Stimulated activated CD4-positive, alpha-beta T cell treated with anti-CD3 and anti-CD28 coated beads, Interleukin-12 subunit alpha, Interleukin-12 subunit beta, amount 100 ng/mL, for 48 hours (primary cell): ENCODE measurements at places on chromosomes 13 and 19.

DNA sequence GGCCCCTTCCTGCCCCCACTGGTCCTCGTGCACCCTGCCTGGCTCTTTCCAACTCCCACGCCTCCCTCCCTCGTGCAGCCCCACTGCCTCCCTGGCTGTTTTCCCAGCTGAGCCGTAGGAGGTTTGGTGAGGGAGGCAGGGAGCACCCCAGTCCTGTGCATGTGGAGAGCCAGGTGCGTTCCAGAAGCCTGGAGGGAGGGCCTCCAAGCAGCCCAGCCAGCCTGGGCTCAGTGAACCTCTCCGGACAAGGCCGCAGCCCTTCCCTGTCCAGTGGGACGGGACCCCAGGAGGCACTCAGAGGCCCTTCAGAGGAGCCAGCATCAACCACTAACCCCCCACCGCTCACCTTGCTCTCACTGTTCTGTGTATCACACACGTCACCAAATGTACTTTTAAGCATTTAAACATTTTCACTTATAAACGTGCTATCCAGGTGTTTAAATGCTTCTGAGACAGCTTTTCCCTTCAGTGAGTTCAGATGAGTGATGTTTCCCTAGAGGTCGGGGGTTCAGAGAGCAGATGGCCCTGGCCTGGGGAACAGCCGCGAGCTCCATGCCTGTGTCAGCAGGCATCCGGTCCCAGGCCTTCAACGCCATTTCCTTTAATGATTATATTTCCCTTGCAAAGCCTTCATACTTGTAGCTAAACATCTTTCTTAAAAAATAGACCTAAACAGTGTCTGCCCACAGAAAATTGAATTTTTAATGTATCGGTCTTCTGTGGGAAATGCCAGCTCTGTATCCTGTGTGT is 122.6 kb downstream of the ATP11A start:
- no peak for DNase-seq

- no peak for DNase-seq
Observed at GRCh38 chr19:42653841-42654240, 59.1 kb upstream of the CEACAM8 start.

- DNase-seq, result no peak
Observed at GRCh38 chr13:104099750-104100149, 1033.5 kb upstream of the SLC10A2 start.

DNA sequence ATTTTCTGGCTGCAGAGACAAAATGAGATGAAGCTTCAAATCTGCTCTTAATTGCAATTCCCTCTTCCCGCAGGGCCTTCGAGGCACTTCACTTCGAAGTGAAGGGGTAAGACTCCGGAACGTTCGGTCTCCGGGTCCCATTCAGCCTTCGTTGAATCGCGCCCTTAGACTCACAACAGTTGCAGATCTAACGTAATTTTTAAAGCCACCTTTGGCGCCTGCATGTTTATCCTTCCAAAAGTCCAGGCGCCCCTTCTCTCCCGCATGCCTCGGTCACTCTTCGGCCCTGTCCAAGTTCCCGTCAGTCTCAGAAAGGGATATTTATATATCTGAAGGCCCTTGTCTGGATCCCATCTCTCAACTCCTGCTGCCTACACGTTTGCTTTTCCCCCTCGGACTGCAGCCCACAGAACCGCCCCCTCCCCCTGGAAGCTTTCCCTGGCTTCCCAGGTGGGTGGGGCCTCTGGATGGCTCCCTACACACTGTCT is 915 bp upstream of the KCTD12 start:
- no peak for DNase-seq

- no peak for DNase-seq
Observed at GRCh38 chr19:49214701-49215100, 57.1 kb downstream of the TRPM4 start.

- no peak for DNase-seq
Observed at GRCh38 chr19:45766296-45766868, 2.7 kb downstream of the SIX5 start.

DNA sequence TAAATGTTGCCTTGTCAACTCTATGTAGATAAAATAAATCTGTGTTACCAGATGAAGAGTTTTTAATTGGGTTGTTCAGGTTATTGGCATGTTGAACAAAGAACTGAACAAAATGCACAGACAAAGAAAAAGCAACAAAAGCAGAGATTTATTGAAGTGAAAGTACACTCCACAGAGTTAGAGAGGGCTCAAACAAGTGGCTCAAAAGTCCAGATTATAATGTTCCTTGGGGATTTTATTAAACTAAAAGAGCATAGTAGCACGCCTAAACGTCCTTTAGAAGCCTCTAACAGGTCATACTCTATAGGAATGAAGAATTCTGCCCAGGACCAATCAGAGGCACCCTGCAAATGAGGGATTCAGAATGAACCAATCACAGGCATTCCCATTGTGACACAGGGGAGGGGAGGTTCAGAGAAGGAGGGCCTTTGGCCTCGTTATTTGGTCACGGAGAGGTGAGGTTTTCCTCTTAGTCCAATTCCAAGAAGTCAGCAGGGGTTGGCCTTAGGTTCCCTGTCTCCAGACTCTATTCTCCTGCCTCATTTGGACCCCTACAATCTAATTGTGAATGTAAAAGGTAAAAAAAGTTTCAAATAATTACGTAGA is 12.8 kb downstream of the PSMC4 start:
- no peak for DNase-seq

GRCh38 chr13:113647351-113648215 is 10.4 kb downstream of the ATP4B start:
- no peak for DNase-seq

DNA sequence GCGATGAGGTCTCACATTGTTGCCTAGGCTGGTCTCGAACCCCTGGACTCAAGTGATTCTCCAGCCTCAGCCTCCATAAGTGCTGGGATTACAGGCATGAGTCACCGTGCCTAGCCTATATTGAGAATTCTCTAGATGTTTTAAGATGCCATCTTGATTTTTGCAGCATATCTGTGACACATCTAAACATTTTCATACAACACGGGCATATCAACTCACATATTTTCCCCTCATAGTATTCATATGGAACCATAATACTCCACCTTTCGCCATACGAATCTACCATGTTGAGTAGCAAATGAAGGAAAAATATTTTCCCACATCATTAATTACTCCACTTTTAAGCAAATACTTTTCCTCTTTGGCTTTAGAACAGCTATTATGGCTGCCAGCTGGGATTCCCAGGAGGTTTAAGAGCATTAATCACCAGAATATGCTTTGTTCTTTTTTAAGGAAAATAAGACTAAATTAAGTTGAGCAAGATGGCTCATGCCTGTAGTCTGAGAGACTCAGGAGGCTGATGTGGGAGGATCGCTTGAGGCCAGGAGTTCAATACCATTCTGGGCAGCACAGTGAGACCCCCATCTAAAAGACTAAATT is 56.9 kb upstream of the GTF2F2 start:
- DNase-seq, result no peak

DNA sequence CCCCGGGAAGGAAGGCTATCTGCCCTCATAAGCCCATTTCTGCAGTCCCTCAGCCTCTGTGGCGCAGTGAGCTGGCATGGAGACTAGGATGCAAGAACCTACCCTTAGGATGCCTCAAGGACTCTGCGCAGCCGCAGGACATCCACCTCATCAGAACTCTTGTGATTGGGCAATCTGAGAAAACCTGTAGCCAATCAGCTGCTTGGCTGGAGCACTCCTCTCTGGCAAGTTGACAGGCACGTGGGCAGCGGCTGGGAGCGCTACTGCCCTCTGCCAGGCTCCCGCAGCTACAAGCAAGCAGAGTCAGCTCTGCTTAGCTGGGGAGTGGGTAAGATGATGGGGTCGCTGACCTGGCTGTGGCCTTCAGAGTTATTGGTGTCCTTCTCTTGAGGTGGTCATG is 1.5 kb upstream of the ECSIT start:
- DNase-seq, result peak; percentile 46

- no peak for DNase-seq
Observed at GRCh38 chr13:106241974-106242953, 293.2 kb downstream of the EFNB2 start.

GRCh38 chr13:80011448-80012212 is 329.3 kb downstream of the SPRY2 start:
- no peak for DNase-seq

DNA sequence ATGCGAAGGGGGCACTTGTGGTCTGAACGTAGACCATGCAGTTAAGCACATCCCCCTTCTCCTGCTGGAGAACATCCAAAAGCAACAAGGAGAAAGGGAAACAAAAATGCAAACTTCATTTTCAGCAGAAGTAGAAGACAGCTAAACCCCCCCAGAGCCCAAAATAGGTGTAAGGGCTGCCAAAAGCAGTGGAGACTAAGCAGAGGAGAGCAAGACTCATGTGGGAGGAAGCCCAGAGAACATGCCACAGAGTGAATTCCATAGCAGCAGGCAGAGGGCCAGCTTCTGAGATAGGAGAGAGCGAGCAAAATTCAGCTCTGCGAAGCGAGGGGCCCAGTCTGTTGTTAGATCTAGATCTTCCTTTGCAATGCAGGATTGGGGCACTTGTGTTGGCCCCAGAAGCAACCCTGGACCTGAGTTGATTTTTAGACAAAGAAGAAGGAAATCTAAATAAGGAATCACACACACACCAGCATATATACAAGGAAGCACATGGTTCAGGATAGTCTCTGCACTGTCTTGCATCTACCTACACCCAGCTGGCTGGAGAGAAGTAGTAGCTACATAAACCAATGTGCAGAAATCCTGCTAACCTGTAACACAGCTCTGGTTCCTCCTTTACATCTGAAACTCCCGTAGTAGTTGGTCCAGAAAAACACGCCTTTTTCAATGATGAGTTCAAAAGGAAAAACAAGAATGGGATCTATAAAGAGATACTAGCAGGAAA is 199.6 kb downstream of the SPRY2 start:
- no peak for DNase-seq

- DNase-seq, result no peak
Observed at GRCh38 chr19:33660410-33661124, 38.8 kb downstream of the CHST8 start.

DNA sequence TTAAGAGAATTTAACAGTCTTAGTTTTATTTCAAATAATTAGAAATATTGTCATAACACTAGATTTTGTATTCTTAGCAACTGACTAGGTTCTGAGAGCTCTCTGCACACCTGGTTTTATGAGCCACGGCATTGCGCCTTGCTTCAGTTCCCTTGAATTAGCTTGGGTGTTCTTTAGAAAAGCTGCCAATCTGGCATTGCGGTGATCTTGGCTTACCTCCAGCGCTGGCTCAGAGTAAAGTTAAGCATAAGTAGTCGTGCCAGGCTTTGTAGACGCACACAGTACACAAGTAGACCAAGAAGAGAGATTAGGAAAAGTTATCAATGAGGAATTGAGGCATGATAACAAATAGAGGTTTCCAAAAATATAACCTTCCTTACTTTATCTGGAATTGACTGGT is 45.7 kb downstream of the TPP2 start:
- DNase-seq, result no peak

- peak; percentile 27 for DNase-seq
Observed at GRCh38 chr19:13974073-13974472, 21.8 kb downstream of the DCAF15 start.

DNA sequence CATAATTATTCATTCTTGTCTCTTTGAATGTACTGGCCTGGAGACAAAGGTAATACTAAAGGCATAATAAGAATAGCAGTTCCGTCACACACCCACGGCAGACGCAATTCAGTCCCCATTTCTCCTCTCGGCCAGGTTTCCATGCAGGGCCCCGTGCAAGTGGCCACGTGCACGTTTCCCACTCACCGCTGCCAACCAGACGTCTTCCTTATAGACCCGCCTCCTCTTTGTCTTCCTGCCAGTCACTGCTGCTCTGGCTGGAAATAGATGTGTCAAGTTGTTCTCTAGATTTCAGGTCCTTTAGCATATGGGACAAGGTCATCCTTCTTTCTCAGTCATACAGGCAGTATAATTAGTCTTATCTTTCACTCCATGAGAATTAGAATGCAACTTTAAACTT is 204.3 kb downstream of the SUCLA2 start:
- no peak for DNase-seq

DNA sequence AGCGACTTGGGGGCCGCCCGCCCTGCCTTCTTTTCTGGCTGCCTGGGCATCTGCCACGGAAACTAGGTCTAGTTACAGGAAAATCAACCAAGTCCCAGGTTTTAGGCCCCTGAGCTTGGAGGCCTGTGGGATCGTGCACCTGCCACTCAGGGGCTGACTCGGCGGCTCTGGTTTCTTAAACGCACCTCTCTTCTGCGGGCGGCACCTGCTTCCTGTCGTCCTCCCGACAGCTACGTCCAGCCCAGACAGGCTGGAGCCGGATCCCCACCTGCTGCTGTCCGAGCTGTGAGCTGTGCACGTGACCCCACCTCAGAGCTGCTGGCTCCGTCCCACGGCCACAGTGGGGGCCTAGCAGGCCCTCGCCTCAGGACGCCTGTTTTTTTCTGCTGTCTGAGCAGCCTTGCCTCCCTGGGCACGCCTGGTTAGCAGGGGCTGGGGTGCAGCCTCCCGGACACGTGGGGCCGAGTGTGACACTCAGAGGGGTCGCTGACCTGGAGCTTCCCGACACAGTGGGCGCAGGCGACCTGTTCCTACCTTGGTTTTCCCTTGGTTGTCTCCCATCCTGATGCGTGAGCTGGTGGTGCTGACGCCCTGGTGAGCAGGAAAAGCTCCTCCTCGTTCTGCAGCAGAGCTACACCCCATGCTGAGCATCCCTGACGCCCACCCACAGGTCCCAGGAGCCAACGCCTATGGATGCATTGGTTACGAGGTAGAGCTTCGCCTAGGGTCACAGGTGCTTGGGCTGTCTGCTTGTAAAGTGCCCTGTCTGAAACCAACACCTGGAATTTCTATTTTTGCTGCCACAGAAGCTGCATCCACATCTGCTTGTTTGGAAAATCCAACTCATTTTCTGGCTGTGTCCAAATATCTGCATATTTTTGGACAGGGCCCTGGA is 17.5 kb downstream of the TMEM255B start:
- DNase-seq, result no peak
